ENCODE measurements at places on chromosomes 1 and 21. TPM values are rescaled to one million over a fixed set of nuclear protein-coding genes. Genes with fewer than 3 reads are reported as not detected.

CDC42BPA gene
- 21.7 TPM for total RNA-seq

GRCh38 chr1:196178083-196178635, 430.1 kb downstream of the KCNT2 start:
- no peak overlapping the region for H3K4me3 ChIP-seq
- no peaks in the 10 kb centered on the region for H3K4me1 ChIP-seq
- no peaks in the 10 kb centered on the region for H3K36me3 ChIP-seq

- H3K27ac ChIP-seq: no peak overlapping the region
- no peaks in the 10 kb centered on the region for H3K36me3 ChIP-seq
- no peaks in the 10 kb centered on the region for H3K4me1 ChIP-seq
- H3K4me3 ChIP-seq: no peak overlapping the region
These were observed 87.0 kb upstream of the GALNT2 start for GRCh38 chr1:229980009-229980408.

- no peaks in the 10 kb centered on the region for H3K4me1 ChIP-seq
- no peak for DNase-seq
- no peak overlapping the region for H3K27ac ChIP-seq
- no peaks in the 10 kb centered on the region for H3K36me3 ChIP-seq
- H3K27me3 ChIP-seq: peaks cover 38% of the 10 kb centered on the region
These were observed 4.2 kb downstream of the LGR6 start for GRCh38 chr1:202197653-202198365.
